Parietal lobe (tissue), 2 donors: ENCODE measurements at places on chromosomes 4 and X. TPM values are rescaled to one million over a fixed set of nuclear protein-coding genes. Genes with fewer than 3 reads are reported as not detected.

BEX4 gene
- total RNA-seq = 79.8 TPM

SPANXD gene
- total RNA-seq = not detected

SMIM43 gene
- total RNA-seq = 0.94 TPM

GAGE1 gene
- not detected for total RNA-seq

MGAT4D gene
- total RNA-seq = not detected

TREX2 gene
- 1.9 TPM for total RNA-seq

DCAF4L1 gene
- total RNA-seq = 0.31 TPM

SPANXN4 gene
- not detected for total RNA-seq

SCRG1 gene
- 3.1 TPM for total RNA-seq

EMD gene
- 17.8 TPM for total RNA-seq
